ENCODE measurements at places on chromosomes 1 and 21.
A peak's percentile ranks its signal among the peaks of the same experiment; 100 is the strongest.

GRCh38 chr1:167882376-167882775 is 31.6 kb downstream of the ADCY10 start:
- no peak for DNase-seq

DNA sequence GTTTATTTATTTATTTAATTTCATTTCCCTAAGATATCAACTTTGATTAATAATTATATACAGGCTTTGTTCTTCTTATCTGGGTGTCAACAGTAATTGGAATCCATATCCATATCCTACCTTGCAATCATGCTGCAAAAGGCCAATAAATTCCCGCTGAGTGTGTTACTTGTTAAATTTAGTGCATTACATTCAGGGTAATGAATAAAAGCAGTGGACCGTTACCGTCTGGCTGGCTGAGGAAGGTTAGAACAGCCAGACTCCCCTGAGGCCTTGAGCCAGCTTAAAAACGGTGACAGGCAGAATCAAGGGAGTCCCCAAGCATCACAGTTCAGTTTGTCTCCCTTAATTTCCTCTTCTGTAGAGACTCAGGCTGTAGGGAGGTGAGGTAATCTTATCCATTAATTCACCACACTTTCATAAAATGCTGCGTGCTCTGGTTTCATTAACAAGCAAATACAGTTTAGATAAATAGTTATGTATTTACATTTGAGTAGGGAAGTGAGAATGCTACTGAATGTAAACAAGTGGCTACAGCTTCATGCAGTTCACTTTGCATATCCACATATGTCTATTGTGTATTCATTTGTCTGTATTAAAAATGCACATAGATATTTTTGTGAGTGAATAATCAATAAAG is 888.2 kb upstream of the CXADR start:
- DNase-seq, result no peak

DNA sequence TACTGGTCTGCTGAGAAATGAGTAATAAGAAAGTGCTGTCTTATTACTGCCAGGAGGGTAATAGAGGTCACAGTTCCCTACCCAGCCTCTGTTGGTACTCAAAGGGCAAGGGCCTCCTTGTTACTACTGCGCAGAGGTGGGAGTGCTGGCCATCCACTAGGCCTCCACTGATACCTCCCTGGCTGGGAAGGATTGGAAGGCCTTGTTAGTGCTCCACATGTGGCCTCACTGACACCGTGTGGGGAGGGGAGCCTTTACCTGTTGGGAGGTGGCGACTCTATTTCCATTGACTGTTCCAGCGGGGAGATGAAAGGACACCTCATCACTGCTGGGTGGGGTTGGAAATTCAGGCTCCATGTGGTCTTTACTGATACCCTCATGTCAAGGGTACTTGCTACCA is 57.8 kb upstream of the USP24 start:
- DNase-seq, result no peak

DNA sequence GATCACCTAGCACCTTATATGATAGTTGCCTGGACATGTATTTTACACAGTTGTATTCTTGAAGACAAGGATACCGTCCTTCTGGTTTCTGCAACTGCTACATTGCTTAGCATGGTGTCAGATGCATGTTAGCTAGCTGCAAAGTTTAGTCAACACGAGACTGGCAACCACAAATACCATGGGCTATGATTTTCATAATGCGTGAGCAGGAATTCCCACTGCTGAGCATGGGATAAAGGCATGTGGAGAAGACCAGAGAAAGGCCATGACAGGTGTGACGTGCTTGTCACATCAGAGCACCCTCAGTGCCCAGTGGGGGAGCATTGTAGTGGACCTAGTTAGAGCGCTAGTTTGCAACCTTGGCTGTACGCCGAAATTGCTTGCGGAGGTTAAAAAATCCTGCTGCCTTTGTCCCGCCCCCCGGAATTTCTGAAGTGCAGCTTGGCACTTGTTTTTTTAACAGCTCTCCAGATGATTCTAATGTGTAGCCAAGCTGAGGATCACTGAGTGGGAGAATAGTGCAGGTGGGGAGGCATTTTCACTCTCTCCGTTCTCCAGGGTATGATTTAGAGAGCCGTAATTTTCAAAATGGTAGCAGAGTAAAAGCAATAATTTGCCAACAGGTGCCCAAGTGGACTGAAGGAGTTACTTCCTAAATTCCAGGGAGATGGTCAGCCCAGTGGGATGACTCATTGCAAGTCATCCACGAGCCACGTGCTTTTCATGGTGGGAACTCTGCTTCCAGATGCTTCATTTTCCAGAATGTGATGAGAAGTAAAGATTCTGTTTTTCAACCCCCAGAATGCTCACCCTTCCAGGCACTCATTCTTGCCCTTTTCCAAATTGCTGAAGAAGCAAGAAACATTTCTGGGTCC is 81.0 kb downstream of the CNIH3 start:
- DNase-seq, result peak; percentile 17

DNA sequence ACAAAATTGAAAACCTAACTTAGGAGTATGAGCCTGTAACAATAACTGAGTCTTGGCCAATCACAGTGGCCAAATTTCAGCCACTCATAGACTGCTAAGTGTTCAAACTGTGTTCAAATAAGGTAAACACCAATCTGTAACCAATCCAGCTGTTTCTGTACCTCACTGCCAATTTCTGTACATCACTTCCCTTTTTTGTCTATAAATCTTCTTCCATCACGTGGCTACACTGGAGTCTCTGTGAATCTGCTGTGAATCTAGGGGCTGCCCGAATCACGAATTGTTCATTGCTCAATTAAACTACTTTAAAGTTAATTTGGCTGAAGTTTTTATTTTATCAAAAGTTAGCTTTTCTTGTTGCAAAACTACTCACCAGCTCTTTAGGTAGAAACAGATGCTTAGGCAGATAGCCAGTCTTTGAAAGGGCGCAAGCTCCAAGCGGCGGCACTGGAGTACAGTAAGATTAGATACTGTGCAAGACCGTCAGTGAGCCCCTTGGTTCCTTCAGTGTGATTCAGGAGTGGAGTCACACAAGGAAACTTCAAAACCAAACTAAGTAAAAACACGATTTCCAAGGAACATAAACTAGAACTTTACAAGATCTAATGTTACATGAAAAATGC is 43.2 kb upstream of the ADGRL2 start:
- DNase-seq, result no peak

DNA sequence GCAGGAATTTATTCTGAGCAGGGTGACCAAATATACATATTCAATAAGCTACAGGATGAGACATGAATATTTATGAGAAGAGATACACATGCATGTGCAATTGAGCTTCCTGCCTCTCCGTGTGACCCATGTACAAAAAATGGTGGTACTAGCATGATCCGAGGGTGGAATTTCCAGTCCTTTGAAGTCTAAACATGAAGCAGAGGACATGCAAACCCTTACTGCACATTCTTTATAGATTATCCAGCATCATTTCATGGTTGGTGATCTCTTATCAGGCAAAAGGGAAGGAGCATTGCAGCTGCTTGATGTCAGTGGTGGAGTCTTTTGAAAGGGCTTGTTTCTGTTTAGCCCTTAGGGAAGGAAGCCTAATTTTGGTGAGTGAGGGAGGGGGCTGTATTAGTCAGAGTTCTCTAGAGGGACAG is 448.6 kb downstream of the SETD4 start:
- DNase-seq, result no peak

GRCh38 chr1:82048596-82048995 is 247.9 kb downstream of the ADGRL2 start:
- no peak for DNase-seq

DNA sequence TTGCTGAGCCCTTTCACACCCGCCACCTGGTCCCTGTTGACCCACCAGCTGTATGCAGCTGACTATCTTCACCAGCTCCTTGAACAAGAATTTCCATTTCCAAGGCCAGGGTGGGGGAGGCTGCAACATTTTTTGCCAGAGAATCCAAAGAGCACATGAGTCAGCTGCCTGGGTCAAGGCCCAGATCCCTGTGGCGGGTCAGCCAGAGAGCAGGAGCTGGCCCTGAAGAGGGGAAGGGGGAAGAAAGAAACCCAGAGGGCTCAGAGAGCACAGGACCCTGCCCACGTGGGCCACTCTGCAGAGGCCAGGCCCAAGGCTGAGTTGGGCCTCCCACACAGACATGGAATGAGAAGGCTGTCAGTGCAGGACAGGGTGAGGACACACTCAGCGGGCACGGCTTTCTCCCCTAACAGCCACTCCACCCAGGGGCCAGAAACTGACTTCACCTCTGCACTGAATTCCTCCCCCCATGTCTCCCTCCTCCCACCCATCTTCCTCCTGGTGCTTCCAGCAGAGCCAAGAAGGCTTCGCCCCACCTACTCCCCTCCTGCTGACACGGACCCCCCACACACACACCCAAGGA is 28.9 kb downstream of the S100A6 start:
- DNase-seq, result no peak

DNA sequence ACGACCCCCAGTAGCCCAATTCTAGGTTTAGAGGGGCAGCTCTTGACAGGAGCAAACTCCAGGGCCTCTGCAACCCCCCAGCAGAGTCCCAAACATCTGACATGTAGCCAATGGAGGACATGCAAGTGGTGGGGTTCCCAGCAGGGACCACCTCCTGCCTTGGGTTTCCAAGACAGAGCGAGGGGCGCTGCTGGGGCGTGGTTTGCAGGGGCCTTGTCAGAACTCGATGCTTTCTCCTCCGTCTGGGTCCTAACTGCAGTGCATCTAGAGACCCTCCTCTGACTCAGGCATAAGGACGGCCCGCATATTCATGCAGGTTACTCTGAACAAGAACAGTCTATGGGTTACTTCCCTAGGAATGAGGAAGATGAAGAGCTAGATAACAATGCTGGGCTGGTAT is 17.2 kb downstream of the EPHX1 start:
- DNase-seq, result no peak

DNA sequence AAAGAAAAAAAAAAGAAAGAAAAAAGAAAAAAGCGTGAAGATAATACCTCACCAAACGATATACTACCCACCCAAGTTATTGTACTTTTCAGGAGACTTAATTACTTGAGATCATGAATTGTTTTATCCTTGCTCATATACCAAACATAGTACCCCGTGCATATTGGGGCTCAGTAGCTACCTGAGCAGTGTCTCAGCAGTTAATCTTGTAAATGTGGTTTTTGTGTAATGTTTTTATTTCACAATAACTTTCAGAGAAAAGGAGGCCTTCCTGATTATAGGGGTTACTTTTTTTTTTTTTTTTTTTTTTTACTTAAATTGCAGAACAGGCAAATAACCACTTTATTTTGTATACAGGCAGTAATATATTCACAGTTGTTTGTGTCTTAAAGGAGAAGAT is 80.3 kb downstream of the OSBPL9 start:
- no peak for DNase-seq

- DNase-seq, result no peak
These were observed 41.7 kb downstream of the COL24A1 start for GRCh38 chr1:86114816-86115400.

GRCh38 chr1:211258310-211258755 is 833 bp upstream of the RCOR3 start:
- peak; percentile 76 for DNase-seq

DNA sequence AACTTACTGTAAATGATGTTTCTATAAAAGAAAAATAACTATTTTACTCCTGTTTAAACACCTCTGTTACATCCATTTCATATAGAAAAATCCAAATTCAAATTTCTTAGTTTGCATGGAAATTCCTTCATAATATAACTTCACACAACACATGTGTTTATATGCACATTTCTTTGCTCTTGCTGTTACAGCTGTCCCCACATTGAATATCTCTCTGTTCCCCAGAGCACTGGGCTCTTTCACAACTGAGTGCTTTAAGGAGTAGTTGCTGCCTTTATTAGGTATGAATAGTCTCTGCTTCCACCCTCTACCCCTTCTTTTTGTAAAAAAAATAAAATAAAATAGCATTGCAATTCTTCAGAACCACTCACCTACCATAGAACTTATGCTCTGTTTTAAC is 287.0 kb downstream of the OLFM3 start:
- DNase-seq, result no peak

DNA sequence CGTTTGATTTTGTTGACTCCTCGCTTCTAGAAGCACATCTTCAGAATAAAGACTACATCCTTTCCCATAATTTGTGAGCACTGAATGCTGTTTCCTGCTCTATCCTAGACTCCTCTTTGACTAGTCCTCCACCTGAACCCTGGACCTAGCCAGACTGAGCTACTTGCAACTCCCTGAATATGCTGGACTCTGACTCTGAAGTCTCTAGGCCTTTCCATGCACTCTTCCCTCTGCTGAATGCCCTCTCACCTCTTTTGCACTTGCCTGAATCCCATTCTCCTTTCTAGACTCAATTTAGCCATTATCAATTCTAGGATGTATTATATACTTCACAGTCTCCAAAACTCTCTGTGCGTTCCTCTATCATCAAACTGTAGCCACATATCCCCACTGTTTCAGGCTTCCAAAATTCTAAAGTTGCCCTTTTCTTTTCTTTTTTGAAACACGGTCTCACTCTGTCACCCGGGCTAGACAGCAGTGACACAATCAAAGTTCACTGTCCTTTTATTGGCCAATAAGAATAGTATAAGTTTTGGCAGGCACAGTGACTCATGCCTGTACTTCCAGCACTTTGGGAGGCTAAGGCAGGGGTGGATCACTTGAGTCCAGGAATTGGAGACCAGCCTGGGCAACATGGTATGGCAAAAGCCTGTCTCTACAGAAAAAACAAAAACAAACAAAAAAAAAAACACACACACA is 127.0 kb downstream of the LTN1 start:
- DNase-seq, result no peak

- DNase-seq, result no peak
These were observed 83.9 kb downstream of the ST6GALNAC5 start for GRCh38 chr1:76951153-76951552.

- DNase-seq, result no peak
These were observed 383.4 kb downstream of the USP25 start for GRCh38 chr21:16113052-16113715.

DNA sequence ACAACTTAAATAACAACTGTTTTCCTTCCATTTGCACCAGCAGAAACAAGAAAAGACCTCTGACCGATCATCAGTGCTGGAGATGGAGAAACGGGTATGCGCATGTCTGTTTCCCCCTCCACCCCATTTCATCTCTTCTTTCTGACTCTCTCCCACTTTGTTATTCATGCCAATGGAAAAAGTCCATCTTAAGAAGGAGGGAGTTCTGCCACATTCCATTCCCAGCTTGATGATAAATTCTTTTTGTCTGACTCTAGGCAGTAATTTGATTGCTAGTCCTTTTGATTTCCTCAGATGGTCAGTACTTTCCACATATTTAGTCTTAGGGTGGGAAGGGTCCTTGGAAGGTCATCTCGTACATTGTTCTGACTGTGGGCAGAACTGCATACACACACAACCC is 142.5 kb downstream of the SYT2 start:
- peak; percentile 35 for DNase-seq
